ENCODE measurements at places on chromosomes 2 and 18.
A peak's percentile ranks its signal among the peaks of the same experiment; 100 is the strongest.

DNA sequence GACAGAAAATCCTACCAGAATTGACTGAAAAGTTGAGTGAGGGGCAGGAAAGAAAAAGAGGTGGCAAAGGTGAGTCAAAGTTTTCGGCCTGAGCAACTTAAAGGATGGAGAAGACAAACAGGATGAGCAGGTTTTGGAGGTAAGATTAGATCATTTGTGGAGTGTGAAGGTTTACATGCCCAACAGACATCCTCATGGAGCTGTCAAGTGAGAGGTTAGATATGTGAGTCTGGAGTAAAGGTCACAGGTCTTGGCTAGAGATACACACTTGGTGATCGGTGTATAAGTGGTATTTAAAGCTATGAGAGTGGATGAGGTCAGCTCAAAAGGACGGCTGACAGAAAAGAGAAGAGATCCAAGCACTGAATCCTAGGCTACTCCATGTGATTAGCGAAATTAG is 11.1 kb upstream of the MYL12A start:
- DNase-seq, result no peak

DNA sequence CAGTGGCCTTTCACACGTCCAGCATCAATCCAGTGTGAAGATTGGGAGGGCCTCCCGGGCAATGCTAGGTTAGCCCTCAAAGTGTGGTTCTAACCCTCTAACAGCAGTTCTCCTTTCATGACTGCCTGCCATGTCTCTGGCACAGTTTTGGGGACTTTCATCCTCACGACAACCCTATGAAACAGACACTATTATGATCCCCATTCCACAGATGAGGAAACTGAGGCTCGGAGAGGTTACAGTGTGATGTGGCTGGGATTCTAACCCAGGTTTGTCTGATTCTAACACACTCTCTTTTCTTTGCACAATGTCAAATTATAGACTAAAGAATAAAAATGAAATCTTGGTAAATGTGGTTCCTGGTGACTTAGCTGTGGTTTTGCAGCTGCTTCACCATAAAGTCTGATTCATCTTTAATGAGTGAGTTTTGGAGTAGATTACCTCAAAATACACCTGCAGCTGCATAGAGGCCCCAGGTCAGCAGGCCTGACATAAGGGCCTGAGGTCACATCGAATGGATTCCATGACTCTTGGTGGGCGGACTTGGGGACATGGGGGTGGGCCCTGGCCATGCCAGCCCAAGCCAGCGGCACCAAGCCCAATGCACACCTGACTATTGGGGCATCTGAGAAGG is 214.4 kb downstream of the GLI2 start:
- no peak for DNase-seq

- DNase-seq, result peak; percentile 87
Observed at GRCh38 chr2:2613279-2614199, 282.5 kb upstream of the MYT1L start.

DNA sequence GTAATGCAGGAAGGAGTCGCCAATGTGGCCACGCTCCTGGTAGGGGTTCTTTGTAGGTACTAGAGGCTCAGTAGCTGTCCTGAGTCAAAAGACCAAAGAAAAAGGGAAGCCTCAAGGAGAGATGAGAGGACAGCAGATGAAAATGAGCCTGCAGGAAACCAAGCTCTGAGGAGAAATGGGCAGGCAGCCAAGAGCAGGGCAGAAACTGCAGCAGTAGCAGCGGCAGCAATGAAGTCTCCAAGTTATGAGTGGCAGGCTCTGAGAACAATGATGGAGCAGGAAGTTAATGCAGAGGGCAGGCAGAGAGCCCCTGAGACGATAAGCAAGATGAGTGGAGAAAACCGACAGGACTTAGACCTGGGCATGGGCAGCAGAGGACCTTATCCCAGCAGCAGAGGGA is 48.2 kb upstream of the TMEM200C start:
- no peak for DNase-seq

- DNase-seq, result no peak
Observed at GRCh38 chr2:145408980-145409379, 889.1 kb upstream of the ZEB2 start.

GRCh38 chr2:98871506-98871905 is 64.5 kb downstream of the CRACDL start:
- no peak for DNase-seq

GRCh38 chr2:134244086-134244485 is 9.8 kb upstream of the MGAT5 start:
- DNase-seq, result no peak
